ENCODE measurements at places on chromosomes 3 and 15.

- no peak for DNase-seq
Observed at GRCh38 chr3:170572665-170573253, 13.1 kb downstream of the SLC7A14 start.

DNA sequence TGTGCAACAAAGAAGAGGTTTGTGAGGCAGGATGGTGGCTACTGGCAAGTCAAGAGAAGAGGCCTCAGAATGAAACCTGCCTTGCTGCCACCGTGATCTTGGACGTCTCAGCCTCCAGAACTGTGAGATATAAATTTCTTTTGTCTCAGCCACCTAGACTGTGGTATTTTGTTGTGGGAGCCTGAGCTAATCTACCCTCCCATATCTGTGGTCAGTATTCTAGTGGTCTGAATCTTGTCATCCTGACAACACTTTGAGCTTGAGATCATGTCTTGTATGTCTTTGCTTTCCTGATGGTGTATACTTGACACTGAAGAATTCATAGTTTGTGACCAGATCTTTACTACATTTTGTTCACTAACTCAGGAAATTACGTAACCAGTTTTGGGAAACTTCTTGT lies 240.6 kb upstream of the GOLIM4 start:
- DNase-seq = no peak

DNA sequence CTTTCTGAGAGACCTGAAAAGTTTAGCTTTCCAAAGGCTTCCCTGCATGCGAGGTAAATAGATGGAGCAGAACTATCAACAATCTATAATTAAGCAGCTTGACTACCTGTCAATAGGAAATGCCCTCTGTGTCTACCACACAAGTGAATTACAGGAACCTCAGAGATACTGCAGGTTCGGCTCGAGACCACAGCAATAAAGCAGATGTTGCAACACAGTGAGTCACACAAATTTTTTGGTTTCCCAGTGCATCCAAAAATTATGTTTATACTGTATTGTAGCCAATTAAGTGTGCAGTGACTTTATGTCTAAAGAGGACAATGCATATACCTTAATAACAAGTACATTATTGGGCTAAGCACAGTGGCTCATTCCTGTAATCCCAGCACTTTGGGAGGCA lies 252.0 kb downstream of the UBE2E2 start:
- peak; percentile 27 for DNase-seq

DNA sequence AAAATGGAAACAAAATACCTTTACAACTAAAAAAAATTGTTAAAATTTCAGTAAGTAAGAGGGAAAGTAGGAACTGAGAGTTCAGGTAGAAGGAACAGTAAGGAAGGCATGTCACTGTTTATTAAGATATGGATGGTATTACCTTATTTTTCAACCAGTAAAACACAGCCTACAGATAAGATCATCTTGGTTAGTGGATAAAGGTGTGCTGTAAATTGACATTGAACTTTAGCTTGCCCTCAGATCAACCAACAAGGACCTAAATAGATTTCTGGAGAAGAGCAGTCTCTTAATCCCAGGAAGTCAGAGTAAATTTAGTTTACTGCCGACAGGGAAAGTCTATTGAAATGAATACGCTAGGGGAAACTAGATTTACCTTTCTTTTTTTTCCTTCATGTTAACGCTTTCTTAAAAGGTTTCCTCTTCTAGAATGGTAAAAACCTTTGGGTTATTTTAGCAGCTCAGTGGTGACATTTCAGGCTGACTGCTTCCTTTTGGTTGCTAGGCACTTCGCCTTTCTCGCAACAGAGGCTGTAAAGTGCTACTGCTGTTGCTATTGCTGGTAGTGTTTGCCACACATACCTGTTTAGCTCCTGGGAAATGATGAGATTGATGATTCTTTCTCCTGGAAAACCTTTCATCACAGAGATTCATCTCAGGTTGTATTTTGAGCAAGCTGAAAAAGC lies 12.9 kb downstream of the DZIP3 start:
- no peak for DNase-seq

DNA sequence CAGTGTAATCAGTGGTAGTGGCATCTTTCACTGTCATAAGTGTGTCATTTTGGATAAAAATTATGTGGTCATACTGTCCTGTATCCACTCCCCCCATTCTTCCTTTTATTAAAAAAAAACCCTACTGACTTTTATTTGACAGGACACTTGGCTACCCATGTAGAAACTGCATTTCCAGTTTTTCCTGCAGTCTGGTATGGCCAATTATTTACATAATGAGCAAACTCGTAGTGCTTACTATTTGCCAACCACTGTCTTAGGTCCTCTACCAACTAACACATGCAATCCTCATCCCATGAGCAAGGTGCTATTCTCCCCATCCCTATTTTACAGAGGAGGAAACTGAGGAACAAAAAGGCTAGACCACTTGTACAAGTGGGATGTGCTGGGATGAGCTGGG lies 129.1 kb downstream of the MECOM start:
- DNase-seq = no peak

DNA sequence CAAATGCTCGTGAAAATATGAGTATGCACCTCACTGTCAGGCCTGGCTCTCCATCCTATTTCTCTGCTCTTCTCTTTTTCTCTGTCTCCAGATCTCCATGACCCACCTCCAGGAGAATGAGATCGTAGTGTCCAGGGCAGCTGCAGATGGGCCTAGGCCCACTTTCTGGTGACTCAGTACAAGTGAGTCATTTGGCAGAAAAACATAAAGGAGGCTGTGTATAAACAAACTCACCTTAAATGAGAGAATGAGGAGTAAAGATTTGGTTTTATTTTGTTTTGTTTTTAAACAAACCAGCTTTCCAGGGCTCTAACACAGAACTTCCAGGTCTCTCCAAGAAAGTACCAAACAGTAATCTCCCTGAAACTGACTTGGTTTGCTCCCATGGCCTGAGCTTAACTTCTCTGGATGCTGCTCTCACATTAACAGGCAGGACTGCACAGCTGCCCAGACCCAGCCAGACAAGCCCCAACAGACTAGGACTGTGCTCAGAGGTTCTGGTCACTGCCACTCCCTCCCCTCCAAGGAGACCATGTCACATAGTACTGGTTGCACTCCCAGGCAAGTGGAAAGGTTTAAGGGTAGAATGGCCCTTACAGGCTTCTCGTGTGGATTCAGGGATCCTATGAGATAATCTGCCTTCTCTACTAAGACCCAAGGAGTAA lies 1.5 kb upstream of the HEG1 start:
- no peak for DNase-seq

DNA sequence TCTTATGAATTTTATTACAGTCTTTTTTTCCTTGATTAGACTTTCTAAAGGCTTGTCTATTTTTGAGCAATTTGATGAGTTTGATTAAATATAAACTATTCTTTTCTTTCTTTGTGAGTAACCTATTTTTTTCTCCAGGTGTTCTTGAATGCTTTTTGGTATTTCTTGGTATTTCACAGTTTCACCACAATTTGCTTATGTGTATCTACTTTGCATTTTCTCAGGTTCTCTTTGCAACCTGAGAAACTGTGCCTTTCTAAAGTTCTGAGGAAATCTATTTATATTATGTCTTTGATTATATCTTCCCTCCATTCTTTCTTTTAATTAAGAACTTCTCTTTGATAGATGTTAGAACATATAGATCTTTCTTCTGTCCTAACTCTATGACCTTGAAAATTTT lies 117.1 kb upstream of the MLF1 start:
- DNase-seq = no peak

DNA sequence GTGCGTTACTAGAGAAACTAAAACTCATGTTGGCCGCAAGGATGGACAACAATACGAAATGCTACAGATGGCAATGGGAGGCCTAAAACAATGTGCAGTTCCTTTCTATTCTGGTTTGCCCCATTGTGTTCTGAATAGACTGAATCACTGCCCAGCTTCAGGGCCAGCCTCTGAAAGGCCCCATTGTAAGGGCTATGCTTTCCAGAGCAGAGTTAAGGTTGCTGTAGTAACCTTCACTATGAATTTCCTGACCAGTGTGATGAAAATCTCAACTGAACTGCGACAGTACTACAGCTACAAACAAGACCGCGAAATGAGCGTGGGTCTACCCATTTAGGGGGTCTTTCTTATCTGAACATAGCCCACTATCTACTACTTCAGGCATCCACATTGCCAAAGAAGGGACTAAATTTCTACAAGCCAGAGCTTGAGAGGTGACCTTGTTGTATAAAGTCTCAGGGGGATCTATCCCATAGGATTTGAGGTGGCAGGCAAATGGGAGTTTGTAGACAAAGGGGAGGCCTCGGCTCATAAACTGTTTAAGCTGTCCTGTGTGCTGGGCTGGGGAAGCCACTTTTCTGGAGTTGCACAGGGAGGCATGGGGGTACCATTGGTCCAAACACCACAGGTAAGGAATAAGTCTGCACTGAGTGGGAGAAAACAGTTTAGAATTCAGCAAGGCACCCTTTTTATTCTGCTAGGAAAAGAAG lies 80.1 kb downstream of the MYO1E start:
- DNase-seq = no peak

DNA sequence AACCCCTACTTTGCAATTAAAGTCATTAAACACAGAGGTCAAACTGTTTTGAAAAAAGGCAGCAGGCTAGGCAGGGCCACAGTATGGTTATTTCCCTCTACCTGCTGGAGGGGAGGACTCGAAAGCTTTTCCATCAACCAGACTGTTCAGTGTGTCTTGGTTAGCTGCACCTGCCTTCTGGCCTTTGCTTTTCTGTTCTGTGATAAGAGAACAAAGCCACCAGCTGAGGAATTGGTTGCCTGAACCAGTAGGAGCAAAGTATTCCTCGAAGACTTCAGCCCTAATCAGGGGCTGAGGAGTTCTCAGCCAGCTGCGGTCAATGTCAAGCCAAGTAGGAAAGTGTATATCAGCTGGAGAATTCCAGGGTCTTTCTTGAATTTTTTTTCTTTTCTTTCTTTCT lies 132.5 kb downstream of the SOX2 start:
- DNase-seq = no peak

- DNase-seq = no peak
Observed at GRCh38 chr3:187996609-187997008, 157.3 kb upstream of the LPP start.

- no peak for DNase-seq
Observed at GRCh38 chr3:66754613-66755012, 243.5 kb upstream of the KBTBD8 start.

- DNase-seq = no peak
Observed at GRCh38 chr15:42215913-42216829, 8.1 kb upstream of the VPS39 start.

- no peak for DNase-seq
Observed at GRCh38 chr3:65587650-65588439, 450.9 kb downstream of the MAGI1 start.

GRCh38 chr3:12996181-12996506 lies 77.1 kb downstream of the IQSEC1 start:
- no peak for DNase-seq

GRCh38 chr3:48399387-48400172 lies 27.6 kb downstream of the FBXW12 start:
- DNase-seq = no peak

- no peak for DNase-seq
Observed at GRCh38 chr3:106458952-106459351, 590.1 kb upstream of the CBLB start.

- no peak for DNase-seq
Observed at GRCh38 chr15:87871731-87872320, 384.7 kb downstream of the NTRK3 start.

DNA sequence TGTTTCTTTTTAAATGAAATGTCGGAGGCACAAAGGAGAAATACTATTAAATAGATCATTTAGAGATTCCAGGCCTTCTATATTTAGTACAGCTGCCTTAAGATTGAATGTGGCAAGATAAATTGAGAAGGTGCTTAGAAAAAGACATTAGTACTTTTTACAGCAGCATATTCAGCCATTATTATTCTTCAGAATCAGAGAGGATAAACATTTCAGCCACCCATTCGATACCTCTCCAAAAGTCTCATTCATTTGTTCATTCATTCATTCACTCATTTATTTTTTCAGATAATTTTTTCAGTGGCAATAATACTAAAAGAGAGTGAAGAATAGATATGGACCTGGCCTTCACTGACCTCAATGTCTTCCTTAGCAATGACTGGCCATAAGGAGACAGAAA lies 347.0 kb downstream of the GRM7 start:
- DNase-seq = no peak

DNA sequence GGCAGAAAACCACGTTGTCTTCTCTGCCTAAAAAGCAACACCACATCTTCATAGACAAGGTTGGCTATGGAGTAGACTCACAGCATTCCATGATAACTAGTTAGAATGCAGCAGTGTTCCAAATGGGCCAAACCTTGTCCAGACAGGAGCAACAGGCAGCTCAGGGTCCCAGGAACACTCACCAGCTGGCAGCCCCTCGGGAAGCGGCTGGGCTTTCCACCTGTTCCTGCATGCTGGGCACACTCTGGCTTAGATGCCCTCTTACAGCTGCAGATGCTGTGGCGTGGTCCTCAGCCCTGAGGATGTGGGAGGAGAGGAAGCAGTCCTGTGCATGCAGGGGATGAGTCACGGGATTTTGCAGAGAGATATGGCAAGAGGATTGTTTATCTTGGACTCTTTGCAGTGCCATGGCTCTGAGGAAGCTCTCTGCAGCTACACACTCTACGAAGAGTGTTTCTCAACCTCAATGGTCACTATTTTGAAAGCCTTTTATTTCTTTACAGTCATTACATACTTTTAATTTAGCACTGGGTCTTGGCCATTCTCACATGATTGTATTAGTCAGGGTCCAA lies 11.3 kb downstream of the NRROS start:
- peak; percentile 99 for DNase-seq

DNA sequence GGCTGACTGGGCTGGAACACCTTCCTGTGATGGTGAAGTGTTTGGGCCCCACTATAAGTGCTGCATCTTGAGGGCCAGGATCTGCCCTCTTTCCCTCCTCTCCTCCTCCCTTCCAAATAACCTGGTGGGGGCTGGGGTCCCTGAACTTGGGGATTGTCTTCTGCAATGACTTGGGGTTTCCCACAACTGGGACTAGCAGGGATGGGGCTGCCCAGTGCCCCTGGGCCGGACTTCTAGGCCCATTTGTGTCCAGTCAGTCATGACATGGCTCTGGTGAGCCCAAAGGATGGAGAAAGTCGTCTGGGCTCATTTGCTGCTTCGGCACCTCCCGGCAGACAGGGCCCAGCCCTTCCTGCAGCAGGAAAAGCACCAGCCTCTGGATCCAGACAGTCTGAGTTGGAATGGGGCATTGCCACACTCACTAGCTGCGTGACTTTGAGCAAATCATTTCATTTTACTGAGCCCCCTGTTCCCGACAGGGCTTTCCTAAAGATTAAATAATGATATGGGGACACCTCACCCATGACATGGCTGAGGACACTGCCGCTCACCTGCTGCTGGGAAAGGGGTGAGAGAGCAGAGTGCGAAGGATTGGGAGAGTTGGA lies 113.2 kb downstream of the DNAJB8 start:
- no peak for DNase-seq

- DNase-seq = no peak
Observed at GRCh38 chr3:78728406-78729145, 1039.2 kb downstream of the ROBO1 start.

- DNase-seq = no peak
Observed at GRCh38 chr15:65917407-65917756, 48.1 kb downstream of the RAB11A start.

GRCh38 chr3:14452740-14453710 lies 50.6 kb downstream of the SLC6A6 start:
- DNase-seq = no peak

All from inflammatory macrophage (primary cell).